ENCODE measurements at places on chromosomes 12 and 14. TPM values are rescaled to one million over a fixed set of nuclear protein-coding genes. Genes with fewer than 3 reads are reported as not detected.

DNA sequence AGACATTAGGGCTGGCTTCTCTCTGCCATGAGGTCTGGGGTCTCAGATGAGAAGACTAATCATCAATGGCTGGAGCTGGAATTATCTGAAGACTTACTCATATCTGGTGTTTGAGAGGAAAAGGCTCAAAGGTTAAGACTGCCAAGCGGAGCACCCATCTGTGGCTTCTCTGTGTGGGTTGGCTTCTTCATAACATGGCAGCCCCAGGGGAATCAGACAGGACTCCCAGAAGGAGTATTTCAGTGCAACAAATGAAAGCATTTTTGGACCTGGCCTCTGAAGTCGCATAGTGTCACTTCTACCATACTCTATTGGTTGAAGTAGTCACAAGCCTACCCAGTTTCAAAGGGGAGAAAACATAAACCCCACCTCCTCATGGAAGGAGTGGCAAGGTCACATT lies 171.8 kb upstream of the KRR1 start:
- no peak for DNase-seq

- no peak for DNase-seq
Observed at GRCh38 chr12:29782285-29782870, 1.4 kb downstream of the TMTC1 start.

DNA sequence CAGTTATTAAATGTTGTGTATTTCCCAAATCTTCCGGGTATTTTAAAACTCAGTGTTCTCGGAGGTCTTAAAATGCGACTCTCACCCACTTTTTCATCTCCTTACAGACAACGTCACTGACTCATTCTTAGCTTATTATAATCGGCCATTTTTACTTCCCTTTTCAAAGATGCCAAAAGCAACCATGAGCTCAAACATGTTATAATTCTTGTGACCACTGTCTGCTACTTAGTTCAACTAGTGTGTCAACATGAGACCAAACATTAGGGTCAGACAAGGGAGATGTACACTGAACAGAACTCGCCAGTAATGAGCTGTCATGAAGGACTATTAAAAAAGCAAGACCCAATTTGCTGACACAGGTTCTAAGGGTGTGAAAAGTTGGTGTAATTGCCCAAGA lies 4.2 kb upstream of the GRIP1 start:
- DNase-seq: no peak

- DNase-seq: no peak
Observed at GRCh38 chr12:53063708-53064612, 14.1 kb downstream of the TNS2 start.

- no peak for DNase-seq
Observed at GRCh38 chr14:29442696-29443095, 485.0 kb downstream of the PRKD1 start.

GRCh38 chr12:125181107-125181506 lies 115.9 kb downstream of the AACS start:
- DNase-seq: no peak

DNA sequence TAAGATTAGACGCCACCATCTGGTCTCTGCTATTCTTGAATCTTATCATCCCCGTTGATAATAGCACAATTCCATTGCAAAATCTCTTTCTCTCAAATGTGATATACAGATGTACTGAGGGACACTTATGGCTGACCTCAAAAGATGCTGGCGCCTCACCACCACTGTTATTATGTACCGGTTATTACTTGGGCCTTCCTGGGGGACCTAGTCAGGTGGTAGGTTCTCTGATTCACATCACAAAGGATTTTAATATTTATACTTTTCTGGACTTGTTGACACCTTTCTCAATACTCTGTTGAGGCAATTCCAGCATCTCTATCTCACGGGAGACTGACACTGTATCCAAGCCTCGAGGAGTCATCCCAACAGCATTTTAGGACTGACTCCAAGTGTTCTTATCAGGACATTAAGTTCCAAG lies 21.3 kb upstream of the FAM234B start:
- DNase-seq: no peak

DNA sequence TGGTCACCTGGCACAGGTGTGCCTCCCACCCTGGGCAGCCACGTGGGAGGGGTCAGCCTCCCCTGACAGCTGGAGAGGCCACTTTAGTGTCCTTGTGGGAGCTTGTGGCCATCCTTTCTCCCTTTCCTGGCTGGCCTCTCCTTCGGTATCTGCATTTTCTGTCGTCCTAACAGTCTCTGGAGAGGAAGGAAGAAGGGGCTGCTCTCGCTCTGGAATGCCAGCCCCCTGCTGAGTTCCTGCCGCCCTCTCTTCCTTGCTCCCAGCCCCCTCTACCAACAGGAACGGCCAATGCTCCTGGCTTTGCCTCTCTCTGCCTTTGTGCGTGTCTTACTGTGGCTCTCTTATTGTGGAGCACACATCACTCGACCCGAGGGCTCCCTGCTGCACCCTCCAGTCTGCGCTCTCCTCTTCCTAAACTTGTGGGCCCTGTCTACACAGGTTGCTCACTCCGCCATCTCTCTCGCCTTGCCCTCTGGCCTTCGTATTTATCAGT lies 70.8 kb downstream of the FBXL14 start:
- DNase-seq: no peak

GRCh38 chr12:75611041-75611440 lies 99.6 kb upstream of the KRR1 start:
- DNase-seq: no peak

GRCh38 chr14:30849354-30849753 lies 25.0 kb upstream of the COCH start:
- no peak for DNase-seq

GRCh38 chr14:76597387-76597786 lies 163.9 kb upstream of the VASH1 start:
- DNase-seq: no peak

- DNase-seq: no peak
Observed at GRCh38 chr14:36022765-36023410, 153.6 kb downstream of the PTCSC3 start.

GRCh38 chr12:68445824-68446223 lies 113.7 kb upstream of the MDM1 start:
- DNase-seq: no peak

Gene ANKRD9
- 1.3 TPM for polyA plus RNA-seq

Gene EGLN3
- polyA plus RNA-seq: 2.5 TPM

Gene ARHGAP9
- polyA plus RNA-seq: 181 TPM

Gene BMP4
- not detected for polyA plus RNA-seq

All from CD8-positive, alpha-beta memory T cell (primary cell).